ENCODE measurements at places on chromosomes 2 and 18.

- peak; percentile 39 for DNase-seq
These were observed 37.5 kb downstream of the CMPK2 start for GRCh38 chr2:6828299-6828584.

GRCh38 chr2:187918996-187919821 is 365.0 kb upstream of the TFPI start:
- no peak for DNase-seq

DNA sequence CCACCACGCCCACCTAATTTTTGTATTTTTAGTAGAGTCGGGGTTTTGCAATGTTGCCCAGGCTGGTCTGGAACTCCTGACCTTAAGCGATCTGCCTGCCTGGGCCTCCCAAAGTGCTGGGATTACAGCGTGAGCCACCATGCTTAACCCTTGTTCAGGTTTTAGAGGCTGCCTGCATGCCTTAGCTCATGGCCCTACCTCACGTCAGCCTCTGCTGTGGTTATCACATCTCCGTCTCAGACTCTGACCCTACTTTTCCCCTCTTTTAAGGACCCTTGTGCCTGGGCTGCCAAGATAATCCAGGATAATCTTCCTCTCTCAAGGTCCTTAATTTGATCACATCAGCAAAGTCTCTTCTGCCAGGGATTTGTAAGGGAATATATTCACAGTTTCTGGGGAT is 98.2 kb upstream of the PMAIP1 start:
- no peak for DNase-seq

- DNase-seq = no peak
These were observed 18.0 kb downstream of the PAX3 start for GRCh38 chr2:222280795-222281194.

DNA sequence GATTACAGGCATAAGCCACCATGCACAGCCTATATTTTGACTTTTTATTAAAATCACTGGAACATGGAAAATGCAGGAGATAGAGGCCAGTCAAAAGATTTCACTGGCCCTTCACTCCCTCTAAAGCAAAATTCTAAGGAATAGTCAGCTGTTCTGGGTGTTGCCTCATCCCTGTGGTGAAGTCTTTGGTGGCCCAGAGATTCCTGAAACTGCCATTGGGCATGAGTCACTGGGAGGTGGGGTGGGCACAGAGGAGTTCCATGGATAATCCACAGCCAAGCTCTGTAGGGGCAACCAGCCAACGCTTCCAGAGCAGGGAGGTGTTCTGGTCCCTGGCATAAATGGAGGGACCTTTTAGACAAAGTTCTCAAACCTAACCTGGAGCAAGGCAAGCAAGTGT is 89.7 kb upstream of the TTC39C start:
- DNase-seq = no peak

GRCh38 chr2:4219571-4219970 is 516.2 kb downstream of the DCDC2C start:
- DNase-seq = no peak

DNA sequence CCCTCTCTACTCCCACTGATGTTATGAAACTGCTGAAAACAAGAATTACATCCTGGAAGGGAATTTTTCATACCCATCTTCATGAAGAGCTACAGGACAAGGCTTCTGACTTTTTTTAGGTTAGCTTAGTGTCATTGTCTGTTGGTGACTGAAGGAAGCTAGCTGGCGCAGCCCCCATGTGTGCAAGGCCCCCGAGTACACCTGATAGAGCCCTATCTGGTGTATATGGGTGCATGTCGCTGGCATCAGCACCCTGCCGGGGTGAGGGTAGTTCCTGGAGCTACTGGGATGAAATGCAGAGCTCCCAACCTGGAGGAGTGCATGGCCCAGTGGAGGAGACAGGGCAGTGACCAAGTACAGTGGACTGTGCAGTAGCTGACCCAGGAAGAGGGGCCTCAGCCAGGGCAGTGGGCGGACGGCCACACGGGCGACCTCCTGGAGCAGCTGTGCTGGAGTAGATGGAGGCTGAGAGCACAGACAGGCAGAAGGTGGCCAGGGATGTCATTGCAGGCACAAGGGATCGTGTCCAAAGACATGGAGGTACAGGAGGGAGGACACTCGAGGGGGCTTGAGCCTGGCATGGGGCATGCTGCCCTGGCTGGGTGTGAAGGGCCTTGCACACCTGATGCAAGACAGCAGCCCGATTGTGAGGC is 12.1 kb downstream of the IMPA2 start:
- no peak for DNase-seq

- no peak for DNase-seq
These were observed 9.5 kb downstream of the ARL4C start for GRCh38 chr2:234487356-234487755.

Measured in hematopoietic multipotent progenitor cell (in vitro differentiated cells).